ENCODE measurements at places on chromosomes 12 and 14.

- peak; percentile 14 for DNase-seq
These were observed 823 bp downstream of the ATG2B start for GRCh38 chr14:96362071-96362964.

DNA sequence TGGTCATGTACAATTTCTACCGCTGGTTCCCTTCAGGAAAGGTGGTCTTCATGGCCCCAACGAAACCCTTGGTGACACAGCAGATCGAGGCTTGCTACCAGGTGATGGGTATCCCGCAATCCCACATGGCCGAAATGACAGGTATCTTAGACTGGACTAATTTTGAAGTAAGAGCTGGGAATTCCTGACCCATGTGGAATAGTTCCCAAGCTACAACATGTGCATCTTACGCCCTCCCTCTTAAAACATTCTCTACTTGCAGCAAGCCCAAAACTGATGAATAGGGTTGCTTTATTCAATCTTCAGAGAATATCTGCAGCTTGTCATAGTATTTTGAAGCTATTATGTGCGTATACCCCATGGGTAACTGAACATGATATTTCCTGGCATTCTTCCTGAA, 669 bp downstream of the FANCM start:
- DNase-seq, result no peak

DNA sequence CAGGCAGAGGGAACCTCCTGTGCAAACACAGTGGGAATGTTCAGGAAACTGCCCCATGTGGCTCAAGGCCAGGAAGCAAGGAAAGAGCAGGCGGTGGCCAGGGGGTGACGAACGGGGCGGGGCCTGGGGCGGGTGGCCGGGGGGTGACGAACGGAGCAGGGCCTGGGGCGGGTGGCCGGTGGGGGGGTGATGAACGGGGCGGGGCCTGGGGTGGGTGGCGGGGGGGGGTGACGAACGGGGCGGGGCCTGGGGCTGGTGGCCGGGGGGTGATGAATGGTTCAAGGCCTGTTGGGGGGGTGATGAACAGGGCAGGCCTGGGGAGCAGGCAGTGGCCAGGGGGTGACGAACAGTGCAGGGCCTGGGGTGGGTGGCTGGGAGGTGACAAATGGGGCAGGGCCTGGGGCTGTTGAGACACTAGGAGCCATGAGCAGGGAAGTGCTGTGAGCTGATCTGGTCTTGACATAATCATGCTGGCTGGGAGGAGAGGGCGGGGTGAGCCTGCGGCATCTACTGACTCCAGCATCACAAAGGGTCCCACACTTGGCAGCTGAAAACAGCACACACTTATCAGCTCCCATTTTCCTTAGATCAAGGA, 62.7 kb upstream of the FBRSL1 start:
- no peak for DNase-seq

GRCh38 chr12:45439039-45439438, 223.1 kb downstream of the ANO6 start:
- peak; percentile 26 for DNase-seq

Measured in retinal pigment epithelial cell (primary cell).